ENCODE measurements at places on chromosomes 2 and 18. TPM values are rescaled to one million over a fixed set of nuclear protein-coding genes. Genes with fewer than 3 reads are reported as not detected.

GRCh38 chr2:156309917-156310316 is 22.6 kb downstream of the NR4A2 start:
- H3K4me1 ChIP-seq, result peaks cover 10% of the 10 kb centered on the region
- no peak overlapping the region for H3K27ac ChIP-seq
- no peaks in the 10 kb centered on the region for H3K36me3 ChIP-seq
- H3K27me3 ChIP-seq, result peaks cover 61% of the 10 kb centered on the region

- no peak for DNase-seq
- peaks cover under 1% of the 10 kb centered on the region for H3K27me3 ChIP-seq
- no peak overlapping the region for H3K4me3 ChIP-seq
- no peak overlapping the region for H3K27ac ChIP-seq
- H3K4me1 ChIP-seq, result no peaks in the 10 kb centered on the region
These were observed 11.6 kb downstream of the KLHL14 start for GRCh38 chr18:32761231-32761630.

DNA sequence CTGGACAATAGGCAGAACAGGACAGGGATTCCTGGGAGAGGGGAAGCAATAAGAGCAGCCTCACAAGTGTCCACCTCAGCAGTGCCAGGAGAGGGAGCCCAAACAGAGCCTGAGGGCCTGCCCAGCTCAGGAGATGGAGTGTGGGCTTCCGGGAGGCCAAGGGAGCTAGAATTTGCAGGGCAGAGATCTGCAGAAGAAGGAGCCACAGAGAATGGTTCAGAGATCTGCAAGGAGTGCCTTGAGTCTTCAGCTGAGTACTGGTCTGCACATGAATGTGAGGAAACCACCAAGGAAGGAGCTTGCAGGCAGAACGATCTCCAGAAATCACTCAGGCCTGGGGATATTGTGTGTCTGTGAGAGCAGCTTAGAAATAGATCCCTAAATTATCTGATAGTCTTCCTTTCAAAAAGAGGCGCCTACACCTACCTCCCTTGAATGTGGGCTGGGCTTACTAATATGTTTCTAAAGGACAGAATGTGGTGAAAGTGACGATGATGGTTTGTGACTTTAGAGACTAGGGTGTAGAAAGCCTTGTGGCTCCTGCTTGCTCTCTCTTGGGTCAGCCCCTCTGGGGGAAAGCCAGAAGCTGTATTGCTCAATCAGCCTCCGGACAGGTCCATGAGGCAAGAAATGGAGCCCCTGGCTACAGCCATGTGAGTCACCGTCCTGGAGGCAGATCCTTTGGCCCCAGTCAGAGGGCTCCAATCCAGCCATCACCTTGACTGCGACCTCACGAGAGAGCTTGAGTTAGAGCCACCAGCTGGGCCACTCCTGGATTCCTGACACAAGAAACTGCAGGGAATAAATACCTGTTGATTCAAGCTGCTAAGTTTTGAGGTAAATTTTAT is 7.6 kb upstream of the LPIN1 start:
- peaks cover 6% of the 10 kb centered on the region for H3K4me1 ChIP-seq
- no peak overlapping the region for H3K27ac ChIP-seq

DNA sequence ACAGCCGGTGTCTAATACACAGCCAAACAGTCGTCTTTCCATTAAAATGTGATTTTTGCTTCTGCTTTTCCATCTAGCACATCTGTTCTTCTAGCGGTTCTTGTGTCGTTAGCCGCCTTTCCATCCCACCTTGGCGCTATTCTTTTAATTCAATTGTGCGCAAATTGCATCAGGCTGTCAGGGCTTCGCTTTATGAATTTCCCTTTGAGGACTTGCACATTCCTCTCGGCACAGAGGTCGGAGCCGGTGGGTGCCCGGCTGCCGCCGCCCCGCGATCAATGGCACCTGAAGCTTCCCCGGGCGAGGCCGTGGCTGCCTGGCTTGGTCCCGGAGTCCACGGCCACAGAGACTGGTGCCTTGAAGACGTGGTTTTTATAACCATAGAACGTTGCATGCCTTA is 33.9 kb upstream of the TSPYL6 start:
- no peak overlapping the region for H3K27ac ChIP-seq
- H3K4me1 ChIP-seq, result no peaks in the 10 kb centered on the region
- no peak overlapping the region for H3K4me3 ChIP-seq
- no peaks in the 10 kb centered on the region for H3K36me3 ChIP-seq

DNA sequence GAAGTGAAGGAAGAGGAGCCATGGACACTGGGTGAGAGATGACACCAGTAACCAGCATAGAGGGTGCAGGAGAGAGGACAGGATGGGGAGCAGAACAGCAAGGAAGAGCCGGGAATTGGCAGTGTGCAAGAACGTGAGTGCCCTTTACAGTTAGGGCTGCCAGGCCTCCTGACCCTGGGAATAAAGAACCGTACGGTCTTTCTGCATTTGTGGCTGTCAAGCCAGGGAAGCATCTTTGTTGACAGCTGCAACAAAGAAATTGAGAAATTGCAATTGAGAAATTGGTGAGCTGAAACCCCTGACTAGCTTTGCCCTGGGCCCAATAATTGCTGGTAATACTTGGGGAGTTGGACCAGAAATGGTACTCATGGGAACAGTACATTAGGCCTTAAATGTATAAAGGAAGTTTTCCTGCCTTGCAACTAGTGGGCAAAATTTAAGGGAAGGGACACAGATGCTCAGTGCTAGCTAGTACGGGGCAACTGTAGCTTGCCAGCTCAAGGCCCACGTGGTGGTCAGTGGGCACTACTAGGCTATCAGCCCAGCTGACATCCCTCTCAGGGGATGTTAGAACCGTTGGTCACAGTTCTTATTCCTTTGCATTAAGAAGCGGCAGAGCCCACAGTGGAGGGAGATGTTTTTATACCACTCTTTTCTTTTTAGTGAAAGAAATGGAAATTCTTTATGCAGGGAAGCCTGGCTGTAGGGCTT is 56.6 kb downstream of the KCTD18 start:
- no peak overlapping the region for H3K27ac ChIP-seq
- H3K27me3 ChIP-seq, result no peaks in the 10 kb centered on the region
- no peak for DNase-seq
- no peaks in the 10 kb centered on the region for H3K36me3 ChIP-seq

The FHOD3 gene
- total RNA-seq, result not detected

- H3K4me3 ChIP-seq, result no peak overlapping the region
- peaks cover 4% of the 10 kb centered on the region for H3K27me3 ChIP-seq
- DNase-seq, result no peak
These were observed 447.3 kb downstream of the XIRP2 start for GRCh38 chr2:167335541-167335992.

All from activated naive CD8-positive, alpha-beta T cell treated with anti-CD3 and anti-CD28 coated beads for 36 hours (primary cell).